ENCODE measurements at places on chromosomes 16 and 17.

DNA sequence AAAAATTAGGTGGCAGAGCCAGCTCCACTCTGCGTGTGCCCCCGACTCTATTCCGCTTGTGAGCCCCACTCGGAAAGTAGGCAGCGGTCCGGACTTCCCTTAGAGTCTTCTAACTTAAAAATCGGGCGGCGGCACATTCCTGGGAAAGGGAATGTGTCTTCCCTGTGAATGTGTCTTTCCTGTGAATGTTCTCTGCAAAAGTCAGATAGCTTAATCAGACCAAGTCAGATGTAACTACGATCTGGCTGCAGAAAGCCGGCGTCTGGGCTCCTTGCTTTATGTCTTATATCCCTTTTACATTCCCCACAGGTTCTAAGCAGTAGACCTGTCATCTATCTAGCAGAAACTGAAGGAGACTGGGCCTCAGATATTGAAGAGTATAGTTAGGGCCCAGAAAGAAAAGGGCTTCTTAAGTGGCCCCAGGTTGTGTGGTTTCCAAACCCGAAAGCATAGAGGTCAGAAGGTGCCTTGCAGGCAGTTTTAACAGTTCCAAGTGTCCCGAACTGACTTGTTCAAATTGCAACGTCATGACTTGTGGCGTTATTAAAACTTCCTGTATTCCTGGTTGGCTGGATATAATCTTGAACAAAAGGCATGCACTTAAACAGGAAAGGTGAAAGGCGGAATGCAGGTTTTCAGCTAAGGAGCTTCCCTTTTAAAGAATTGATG is 601 bp downstream of the PHKB start:
- no peak for DNase-seq

GRCh38 chr17:41394254-41394996 is 3.0 kb downstream of the KRT31 start:
- no peak for DNase-seq

DNA sequence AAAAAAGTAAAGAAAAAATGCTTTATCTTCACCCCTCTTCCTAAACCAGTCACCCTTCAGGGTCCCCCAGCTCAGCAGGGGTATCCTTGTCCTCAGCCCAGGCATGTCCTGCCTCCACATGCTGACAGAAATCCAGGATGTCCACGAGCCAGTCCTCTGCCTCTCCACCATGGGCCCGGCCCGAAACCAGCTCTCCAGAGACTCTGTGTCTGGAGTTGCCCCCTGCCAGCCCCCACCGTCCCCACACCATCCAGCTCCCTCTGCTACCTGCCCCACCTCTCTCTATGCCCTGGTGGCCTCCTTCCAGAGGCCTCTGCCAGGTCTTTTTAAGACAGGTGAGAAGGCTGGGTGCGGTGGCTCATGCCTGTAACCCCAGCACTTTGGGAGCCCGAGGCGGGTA is 66.4 kb upstream of the PLCG2 start:
- no peak for DNase-seq

GRCh38 chr17:27540318-27541101 is 84.3 kb downstream of the KSR1 start:
- DNase-seq: no peak

GRCh38 chr17:77528516-77529327 is 388.0 kb downstream of the SEC14L1 start:
- peak; percentile 55 for DNase-seq

- peak; percentile 46 for DNase-seq
These were observed 394.0 kb downstream of the CA10 start for GRCh38 chr17:51764387-51764971.

- no peak for DNase-seq
These were observed 2.0 kb downstream of the RHBDF2 start for GRCh38 chr17:76499267-76499667.

- DNase-seq: no peak
These were observed 17.6 kb upstream of the TMEM11 start for GRCh38 chr17:21231533-21231932.

DNA sequence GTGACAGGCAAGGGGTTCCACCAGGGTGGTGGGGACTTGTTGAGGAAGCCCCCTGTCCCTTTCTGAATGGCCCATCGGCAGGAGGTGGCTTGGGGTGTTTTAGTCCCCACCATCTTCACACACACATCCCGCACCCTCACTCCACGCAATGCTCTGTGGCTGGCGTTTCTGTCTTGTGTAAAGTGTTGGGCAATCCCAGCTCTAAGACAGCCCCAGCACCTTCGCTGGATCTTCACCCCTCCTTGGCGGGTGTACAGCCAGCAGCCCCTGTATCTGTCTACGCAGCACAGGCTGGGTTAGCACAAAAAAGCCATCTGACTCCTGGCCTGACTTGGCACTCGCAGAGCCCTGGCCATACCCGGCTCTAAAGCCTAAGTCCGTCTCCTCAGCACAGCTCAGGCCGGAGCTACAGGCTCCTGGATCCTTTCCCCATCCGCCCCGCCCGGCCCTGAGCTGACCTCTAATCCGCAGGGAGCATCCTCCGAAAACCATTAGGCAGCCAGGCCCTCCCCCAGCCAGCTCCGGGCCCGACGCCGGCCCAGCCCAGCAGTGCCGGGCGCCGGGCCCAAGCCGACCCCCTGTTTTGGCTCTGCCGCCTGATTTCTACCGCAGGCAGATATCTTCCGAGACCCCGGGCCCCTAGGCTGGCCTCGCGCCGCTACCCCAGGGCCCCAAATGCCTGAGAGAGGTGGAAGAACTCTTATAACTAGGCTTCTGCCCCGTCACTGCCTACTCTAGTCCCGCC is 42.4 kb upstream of the TAC4 start:
- DNase-seq: no peak

Measured in frontal cortex (tissue), 4 donors.